ENCODE measurements at places on chromosomes 13 and 19.

DNA sequence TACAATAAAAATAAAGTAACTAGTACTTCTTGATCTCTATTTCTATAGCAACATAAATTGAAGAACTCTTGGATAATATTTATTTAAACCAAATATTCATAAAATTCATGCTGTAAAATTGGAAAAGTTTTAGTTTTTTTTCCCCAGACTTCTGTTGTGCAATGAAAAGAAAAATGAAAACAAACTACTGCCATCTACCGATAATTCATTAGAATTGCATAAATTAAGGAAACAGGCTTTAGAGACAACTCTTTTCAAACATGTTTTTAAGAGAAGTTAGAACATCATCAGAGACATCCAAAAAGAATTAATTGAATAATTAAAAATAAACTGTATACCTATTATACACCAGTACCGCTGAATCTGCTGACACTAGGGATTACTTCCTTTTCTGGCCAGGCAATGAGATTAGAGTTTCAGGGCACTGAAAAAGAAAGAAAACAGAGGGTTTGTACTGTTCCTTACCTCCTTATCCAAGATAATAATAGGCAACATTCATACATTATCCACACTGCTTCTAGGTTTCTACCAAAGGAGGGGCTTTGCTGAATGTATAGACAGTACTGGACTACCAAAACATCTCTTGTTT lies 4.9 kb downstream of the CCDC122 start:
- DNase-seq: no peak

DNA sequence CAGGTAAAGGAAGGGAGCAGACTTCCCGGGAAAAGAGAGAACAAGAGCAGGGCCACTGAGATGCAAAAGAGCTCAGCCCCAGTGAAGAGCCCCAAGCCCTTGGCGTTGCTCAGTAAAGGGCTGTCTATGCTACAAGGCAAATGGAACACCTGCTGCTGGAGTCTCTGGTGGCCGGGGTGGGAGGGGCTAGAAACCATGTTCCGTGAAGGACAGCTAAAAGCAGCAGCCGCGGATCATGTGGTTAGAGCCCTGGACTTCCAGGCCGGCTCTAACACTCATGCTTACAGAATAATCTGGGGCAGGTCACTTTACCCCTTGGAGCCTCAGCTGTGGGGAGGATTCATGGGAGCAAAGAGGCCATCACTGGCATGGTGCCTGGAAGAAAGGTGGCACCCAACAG lies 17.8 kb downstream of the POU2F2 start:
- DNase-seq: no peak

- peak; percentile 84 for DNase-seq
Observed at GRCh38 chr19:17282488-17283125, 906 bp downstream of the ANKLE1 start.

GRCh38 chr13:30551189-30551588 lies 66.5 kb upstream of the USPL1 start:
- peak; percentile 26 for DNase-seq

GRCh38 chr19:6806488-6806887 lies 34.0 kb downstream of the VAV1 start:
- no peak for DNase-seq

DNA sequence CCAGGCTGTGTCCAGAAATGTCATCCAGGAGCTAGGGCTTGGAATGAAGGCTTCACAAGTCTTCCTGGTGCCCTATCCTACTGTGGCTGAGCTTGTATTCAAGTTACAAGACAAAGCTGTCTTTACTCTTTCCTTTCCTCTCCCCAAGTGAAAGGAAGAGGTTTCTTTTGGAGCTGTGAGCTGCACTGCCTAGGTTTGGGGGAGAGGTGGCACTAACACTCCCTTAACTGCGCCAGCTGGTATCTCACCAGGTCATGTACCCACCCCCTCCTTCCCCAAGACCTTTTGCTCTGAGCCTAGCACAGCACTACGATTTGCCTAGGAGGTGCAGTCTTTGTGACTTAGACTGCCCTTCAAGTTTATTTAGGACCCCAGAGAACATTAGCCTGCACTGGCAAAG lies 2053.6 kb upstream of the PRR20A start:
- DNase-seq: no peak

Measured in CD4-positive, alpha-beta T cell treated with Interleukin-6 for 4 hours (primary cell).